CD14-positive monocyte (primary cell): ENCODE measurements at places on chromosomes 6 and 20.
A peak's percentile ranks its signal among the peaks of the same experiment; 100 is the strongest.

DNA sequence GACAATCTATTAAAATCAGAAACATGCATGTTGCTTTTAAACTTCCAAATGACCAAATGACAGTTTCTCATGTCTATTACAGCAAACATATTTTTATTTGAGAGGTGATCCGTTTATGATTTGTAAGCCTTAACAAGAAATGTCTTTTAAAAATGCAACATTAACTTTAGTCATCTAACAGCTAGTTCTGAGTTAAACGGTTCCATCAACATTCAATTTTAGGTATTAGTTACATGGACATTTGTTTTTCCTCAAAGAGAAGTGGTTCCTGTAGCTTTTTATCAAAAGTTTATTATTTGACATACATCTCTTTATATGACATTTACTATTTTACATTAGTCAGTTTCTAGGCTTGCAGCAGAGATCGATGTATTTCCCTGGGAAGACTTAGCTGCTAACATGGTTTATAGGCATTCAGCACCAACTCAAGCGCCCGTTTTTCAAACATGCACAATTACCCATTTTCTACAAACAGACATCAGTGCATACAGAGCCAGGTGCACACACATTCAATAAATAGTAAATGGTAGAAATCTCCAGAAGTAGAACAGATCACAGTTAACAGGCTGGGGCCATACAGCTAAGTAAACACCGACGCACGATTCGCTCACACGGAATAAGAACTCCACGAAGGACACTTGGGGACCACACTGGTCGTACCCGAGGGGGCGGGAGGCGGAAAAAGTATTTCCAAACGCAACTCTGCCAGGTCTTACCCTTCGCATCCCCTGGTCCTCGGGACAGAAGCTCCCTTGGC lies 882 bp downstream of the CNR1 start:
- DNase-seq, result no peak

DNA sequence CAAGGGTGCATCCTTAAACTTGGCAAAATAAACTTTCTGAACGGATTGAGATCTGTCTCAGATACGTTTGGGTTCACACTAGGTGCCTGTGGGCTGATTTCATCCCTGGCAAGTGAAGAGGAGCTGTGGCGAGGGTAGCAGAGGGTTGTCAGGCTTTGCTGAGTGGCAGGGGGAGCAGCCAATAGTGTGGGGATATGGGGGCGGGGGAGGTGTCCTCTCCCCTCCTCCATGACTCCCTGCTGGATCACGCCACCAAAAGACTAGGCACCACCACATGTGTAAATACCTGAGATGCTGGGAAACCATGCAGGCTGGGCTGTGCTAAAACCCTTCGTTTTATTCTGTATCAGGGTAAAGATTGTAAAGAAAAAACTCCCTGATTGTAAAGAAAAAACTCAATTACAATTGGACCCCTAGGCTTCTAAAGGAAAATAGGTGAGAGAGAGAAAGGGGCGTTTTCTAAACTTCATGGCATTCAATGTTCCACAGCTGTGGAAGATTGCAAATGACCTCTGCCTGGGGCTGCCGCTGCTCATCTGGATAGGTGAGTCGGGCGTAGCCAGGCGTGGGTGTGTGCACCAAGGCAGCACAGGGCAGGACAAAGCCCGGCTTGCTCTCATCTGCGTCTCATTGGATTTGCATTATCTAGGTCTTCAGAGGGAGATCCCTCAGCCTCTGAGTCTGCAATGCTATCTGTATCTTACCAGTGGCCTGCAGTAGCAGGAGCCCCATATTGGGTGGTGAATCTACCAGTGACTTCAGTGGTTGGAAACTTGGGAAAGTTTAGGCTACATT lies 26.9 kb upstream of the ADTRP start:
- DNase-seq, result no peak

DNA sequence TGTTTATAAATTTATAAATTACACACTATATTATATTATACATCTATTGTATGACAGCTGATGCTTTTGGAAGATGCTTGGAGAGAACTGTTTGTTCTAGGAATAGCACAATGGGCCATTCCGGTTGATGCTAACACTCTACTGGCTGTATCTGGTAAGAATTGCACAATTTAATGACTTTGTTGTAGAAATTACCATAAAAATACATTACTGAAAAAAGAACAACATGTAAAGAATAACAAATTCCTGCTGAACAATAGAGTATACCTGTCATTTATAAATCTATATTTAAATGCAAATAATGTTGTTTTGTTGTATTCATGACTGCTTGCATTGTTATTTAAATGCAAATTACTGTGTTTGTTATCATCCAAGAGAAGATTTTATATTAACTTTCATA lies 14.4 kb downstream of the NR2E1 start:
- no peak for DNase-seq

DNA sequence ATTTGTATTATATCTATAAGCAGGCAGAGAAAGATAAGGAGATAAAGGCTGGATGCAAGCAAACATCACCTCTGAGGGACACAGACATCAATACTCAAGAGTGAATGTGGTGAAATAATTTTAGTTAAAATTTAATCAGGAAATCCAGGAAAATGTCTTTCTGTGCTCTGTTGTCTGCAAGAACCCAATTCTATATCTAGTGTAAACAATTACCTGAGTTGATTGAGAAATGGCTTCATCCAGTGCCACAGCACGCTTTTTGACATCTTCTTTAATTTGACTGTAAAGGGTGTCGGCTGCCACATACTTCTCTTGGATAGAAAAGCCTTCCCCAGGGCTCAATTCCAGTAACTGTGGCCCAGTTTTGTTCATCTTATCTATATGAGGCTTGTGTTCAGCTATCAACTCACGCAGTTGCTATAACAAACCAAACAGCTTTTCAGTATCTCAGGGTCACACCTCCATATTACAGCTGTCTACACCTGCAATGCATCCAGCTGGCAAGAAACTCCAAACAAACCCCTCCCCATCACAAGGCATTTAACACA lies 131.6 kb downstream of the DST start:
- DNase-seq, result no peak

DNA sequence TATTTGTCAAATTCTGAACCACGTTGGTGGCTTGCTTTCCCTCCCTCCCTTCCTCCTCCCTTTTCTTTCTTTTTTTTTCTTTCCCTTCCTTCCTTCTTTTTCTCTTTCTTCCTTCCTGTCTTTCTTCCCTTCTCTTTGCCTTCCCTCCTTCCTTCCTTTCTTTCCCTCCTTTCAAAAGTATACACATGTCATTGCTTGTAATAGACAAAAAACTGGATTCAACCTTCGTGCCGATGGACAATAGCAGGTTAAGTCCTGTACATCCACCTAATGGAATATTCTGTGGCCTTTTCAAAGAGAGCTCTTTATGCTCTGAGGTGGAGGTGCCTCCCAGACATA lies 72.2 kb downstream of the BANF2 start:
- no peak for DNase-seq

GRCh38 chr20:9134346-9134745 lies 65.5 kb downstream of the PLCB4 start:
- no peak for DNase-seq

- no peak for DNase-seq
Measured at GRCh38 chr20:57880571-57880892, 170.7 kb upstream of the PMEPA1 start.

GRCh38 chr6:15481390-15482291 lies 181.2 kb downstream of the DTNBP1 start:
- DNase-seq, result peak; percentile 65

DNA sequence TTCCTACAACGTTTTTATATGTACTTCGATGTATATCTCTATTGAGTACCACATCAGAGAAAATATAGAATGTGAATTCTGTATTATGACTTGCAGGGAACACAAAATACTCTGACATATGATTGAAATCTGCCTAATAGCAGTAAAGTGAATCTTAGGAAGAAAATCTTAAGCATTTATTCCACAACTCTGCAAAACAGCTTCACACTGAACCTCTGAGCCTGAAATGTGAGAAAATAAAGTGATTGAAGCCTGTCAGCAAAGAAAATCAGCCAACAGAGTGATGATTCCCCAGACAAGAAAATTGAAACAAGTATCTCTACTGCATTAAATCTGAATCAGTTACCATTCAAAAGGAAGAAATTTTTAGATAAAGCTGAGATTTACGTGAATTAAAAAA lies 499.5 kb upstream of the RNF217 start:
- no peak for DNase-seq

GRCh38 chr6:90492798-90493197 lies 94.1 kb downstream of the MAP3K7 start:
- no peak for DNase-seq

GRCh38 chr6:15088904-15089568 lies 156.8 kb upstream of the JARID2 start:
- no peak for DNase-seq

DNA sequence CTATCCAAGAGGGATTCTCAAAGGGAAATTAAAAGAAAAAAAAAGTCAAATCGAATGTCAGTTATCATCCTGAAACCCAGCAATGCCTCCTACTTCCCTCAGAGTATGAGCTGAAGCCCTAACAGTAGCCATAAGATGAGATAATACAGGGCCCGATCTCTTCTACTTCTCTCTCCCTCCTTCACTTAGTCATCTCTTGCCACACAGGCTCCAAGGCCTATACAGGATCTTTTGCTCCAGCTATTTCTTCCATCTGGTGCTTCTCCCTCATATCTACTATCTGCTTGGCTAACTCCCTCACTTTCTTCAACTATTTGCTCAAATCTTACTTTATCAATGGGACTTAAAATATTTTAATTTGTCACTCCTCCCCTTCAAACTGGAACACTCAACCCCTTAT lies 215.3 kb downstream of the RNGTT start:
- DNase-seq, result no peak

GRCh38 chr6:15553736-15554294 lies 109.0 kb downstream of the DTNBP1 start:
- no peak for DNase-seq

GRCh38 chr6:89522778-89523177 lies 89.8 kb downstream of the ANKRD6 start:
- no peak for DNase-seq

GRCh38 chr6:28424163-28424562 lies 19.1 kb downstream of the ZSCAN23 start:
- no peak for DNase-seq

- DNase-seq, result no peak
Measured at GRCh38 chr20:57465943-57466342, 59.0 kb downstream of the CTCFL start.

DNA sequence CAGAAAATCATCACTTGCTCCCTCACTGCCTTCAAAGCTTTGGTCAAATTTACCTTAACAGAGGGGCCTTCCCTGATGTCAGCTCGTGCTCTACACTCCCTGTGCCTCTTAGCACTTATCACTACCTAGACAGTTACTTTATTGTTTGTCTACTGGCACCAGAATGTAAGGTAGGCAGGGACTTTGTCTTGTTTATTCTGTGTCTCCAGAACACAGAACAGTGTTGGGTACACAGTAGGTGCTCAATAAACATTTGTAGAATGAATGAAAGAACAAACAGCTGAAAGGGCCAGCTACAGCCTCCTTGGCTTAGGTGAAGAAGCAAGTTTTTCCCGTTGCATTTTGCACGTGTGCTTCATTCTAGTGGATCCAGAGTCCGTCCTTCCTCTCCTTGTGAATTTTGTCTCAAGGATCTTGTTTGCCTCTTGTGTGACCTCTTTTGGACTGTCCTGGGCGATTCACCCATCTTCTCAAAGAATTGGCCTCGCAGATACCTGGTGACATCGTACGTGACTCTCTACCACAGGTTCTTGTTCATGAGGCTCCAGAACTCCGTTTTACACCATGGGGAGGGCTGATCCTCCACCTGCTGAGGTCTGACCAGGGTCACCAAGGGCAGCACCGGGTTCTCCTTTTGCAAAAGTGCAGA lies 84.2 kb upstream of the ARMC2 start:
- DNase-seq, result no peak

DNA sequence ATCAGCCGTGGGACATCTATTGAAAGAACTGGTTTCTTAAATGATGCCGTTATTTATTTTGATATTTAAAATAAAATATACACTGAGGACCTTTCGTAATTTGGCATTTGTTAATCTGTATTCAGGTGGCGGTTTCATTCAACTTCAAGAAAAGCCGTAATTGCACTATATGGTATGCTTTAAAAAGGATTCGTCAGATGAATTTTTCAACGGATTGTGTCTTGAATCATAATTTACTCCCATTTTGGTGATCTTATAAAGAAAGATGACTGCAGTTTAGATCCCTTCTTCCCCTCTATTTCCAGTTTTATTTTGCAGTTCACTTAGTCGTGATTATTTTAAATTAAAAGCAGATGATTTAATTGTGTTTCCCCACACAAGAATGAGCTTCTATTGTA lies 761 bp downstream of the KLHL32 start:
- no peak for DNase-seq

DNA sequence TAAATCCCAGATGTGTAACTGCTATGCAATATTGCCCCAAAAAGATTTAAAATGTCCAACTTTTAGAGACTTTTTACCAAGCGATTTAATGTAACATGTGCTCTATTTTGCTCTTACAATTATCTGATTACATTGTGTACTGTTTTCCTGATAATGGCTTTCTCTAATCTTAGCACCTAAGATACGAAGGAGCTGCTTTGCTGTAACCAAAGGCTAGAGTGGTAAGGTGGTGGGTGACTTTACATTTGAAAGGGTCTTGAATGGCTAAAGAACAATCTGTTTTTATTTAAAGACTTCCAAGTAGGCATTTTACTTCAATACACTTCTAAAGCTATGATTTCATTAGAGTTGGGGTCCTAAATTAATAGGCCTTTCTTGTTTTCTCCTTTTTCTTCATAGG lies 1201.6 kb upstream of the MAP3K7 start:
- DNase-seq, result no peak

DNA sequence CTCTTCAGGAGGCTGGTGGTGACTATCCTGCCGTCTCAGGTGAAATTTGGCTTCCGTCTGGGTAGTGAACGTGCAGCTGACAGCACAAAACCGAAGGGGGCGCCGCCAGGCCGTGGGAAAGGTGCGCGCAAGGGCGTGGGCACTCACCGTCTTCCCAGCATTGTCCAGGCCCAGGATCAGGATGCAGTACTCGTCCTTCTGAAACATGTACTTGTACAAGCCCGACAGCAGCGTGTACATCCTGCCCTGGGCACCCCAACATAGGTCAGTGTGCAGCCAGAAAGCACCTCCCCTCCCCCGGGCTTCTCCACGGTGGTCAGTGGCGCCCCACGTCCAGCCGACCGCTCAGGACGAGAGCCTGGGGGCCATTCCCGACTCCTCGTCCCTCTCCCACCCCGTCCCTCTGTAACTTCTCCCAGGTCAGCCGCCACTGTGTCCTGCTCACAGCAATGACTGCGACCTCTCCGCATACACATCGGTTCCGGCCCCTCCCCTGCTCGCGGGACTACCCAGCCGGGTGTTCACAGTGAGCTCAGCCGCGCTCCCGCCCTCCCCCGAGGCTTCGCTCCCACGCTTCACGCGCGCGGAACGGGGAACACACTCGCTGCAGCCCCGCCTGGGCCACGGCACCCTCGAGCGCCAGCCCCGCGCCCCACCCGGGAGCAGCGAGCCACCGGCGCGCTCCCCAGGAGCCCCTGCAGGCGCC lies 771 bp downstream of the ARFRP1 start:
- peak; percentile 20 for DNase-seq
